Anterior cingulate cortex (tissue), 58 donors: ENCODE measurements at places on chromosomes 2 and 18.

DNA sequence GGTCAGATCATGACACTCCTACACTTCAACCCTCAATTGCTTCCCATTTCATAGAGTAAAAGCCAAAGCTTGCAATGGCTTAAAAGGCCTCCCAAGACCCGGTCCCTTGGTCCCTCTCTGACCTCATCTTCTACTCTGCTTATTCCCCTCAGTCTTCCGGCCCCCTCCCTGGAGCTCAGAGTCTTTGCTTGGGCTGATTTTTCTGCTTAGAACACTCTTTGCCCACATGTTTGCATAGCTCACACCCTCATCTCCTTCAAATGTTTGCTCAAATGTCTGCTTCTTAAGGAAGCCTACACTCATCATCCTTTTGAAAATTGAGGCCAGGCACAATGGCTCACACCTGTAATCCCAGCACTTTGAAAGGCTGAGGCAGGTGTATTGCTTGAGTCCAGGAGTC is 65.6 kb upstream of the CAPN13 start:
- DNase-seq = no peak

DNA sequence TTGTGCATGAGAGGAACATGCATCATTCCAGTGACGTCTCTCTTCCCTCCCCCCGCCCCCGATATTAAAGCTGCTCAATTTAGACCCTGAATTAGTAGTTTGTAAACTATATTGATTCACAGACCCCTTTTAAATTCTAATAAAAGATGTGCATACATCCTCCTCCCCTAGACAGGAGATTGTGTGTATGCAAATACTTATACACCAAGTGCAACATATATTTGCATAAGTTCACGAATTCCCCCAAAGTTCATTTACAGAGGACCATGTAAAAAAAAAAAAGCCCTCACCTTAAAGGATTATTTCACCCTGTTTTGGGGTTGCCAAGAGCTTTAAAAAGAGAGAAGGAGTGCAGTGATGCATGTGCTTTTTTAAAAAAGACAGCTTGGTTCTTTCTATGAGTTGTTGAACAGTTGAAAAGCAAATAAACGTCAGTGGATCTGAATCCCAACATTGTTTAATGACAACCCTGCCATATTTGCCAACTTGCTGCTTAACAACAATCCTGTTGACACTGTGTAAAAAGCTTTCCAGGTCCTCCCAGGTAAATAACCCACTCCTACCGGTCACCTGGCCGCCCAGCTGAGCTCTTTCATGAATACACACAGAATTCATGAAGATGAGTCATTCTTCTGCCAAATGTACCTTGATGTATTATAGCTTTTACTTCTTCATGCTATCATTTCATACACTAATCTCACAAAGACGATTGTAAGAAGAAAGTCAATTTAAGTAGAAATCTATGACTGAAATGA is 211.5 kb downstream of the IKZF2 start:
- no peak for DNase-seq

GRCh38 chr2:237623428-237624403 is 3.7 kb upstream of the LRRFIP1 start:
- DNase-seq = no peak

- no peak for DNase-seq
Observed at GRCh38 chr2:221443645-221444044, 128.5 kb downstream of the EPHA4 start.

- DNase-seq = no peak
Observed at GRCh38 chr2:230984393-230985220, 11.3 kb upstream of the SPATA3 start.

- no peak for DNase-seq
Observed at GRCh38 chr2:61125123-61125710, 36.8 kb upstream of the C2orf74 start.

DNA sequence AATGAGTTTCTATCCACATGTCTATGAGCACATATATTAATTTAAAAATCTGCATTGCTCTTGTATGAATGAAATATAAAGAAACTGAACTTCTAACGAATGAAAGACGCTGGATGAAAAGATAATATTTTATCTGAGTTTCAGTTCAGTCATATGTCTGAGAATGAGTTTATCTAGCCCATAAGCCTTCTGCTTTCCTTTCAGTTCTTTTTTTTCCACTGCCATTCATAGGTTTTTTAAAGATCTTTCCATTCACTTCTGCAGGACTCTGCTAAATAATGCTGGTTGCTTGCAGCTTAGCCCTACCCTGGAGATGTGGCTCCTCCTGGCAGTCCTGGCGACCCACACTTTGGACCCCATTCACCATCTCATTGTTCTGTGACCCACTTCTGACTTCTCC is 109.0 kb downstream of the BCL2 start:
- no peak for DNase-seq
